ENCODE measurements at places on chromosomes 1 and 21. TPM values are rescaled to one million over a fixed set of nuclear protein-coding genes. Genes with fewer than 3 reads are reported as not detected.

DNA sequence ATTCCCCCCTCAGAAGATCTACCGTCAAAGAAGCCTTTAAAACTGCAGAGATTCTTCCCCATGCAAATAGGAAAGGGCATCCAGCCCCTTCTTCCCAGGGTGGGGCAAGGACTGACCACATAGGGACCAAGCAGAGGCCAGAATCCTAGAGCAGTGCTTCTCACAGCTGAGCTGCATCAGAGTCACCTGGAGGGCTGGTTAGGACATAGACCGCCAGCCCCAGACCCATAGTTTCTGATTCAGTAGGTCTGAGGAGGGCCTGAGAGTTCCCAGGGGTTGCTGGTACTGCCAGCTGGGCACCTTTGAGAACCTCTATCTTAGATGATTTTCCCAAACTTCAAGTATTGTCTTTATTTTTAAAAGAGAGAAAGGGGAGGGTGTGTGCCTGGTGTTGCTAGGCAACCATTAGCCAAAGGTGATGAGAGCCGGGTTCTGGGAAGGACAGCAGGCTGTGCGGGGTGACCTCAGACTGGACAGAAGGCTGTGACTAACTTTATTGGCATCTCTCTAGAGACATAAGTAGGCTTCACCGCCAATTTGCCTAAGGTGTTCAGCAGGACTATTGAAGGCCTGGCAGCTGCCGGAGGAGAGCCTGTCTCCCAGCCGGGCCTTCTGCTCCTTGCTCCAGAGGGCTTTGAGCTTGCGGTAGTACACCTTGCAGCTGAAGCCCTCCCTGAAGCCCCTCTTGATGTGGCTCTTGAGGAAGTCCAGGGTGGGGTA, 3.0 kb downstream of the SPATA46 start:
- no peak overlapping the region for H3K27ac ChIP-seq
- H3K27me3 ChIP-seq: peaks cover 12% of the 10 kb centered on the region
- H3K4me3 ChIP-seq: no peak overlapping the region

DNA sequence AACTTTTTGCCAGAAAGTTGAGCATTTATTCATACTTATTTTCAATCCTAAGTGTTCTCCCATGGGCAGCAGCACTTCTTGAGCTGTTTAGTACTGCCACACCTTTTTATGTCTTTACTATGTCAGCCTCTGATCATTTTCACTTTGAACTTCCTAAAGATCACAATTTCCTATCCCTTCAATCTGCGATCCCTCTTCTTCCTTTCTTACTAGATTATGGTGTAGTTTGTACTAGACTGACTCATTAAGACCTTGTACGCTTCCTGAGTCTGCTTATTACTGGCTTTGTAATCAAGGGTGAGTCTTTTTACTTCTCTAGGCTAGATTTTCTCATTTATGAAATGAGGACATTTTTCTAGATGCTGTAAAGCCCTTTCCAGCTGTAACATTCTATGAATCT, 55.1 kb downstream of the LRIG2 start:
- H3K4me1 ChIP-seq: peaks cover 21% of the 10 kb centered on the region
- H3K4me3 ChIP-seq: no peak overlapping the region
- H3K27ac ChIP-seq: no peak overlapping the region
- peaks cover 7% of the 10 kb centered on the region for H3K36me3 ChIP-seq

- H3K36me3 ChIP-seq: peaks cover 2% of the 10 kb centered on the region
- H3K4me1 ChIP-seq: no peaks in the 10 kb centered on the region
- peaks cover 26% of the 10 kb centered on the region for H3K27me3 ChIP-seq
- H3K4me3 ChIP-seq: peak overlapping the region; percentile 15
- no peak overlapping the region for H3K27ac ChIP-seq
- no peak for DNase-seq
Observed at GRCh38 chr1:42427240-42427639, 28.6 kb downstream of the ZMYND12 start.

GRCh38 chr1:162359523-162360236, 17.0 kb downstream of the SPATA46 start:
- no peak overlapping the region for H3K27ac ChIP-seq
- peaks cover under 1% of the 10 kb centered on the region for H3K4me1 ChIP-seq
- peaks cover 54% of the 10 kb centered on the region for H3K27me3 ChIP-seq
- H3K36me3 ChIP-seq: peaks cover 2% of the 10 kb centered on the region
- no peak overlapping the region for H3K4me3 ChIP-seq

The ACKR1 gene
- total RNA-seq: not detected

Measured in T-helper 17 cell (primary cell).